Mammary microvascular endothelial cell (primary cell): ENCODE measurements at places on chromosomes 12 and 14. TPM values are rescaled to one million over a fixed set of nuclear protein-coding genes. Genes with fewer than 3 reads are reported as not detected.

Gene TROAP
- 26.0 and 39.2 TPM in 2 replicates for total RNA-seq

Gene HCAR1
- 0.13 and 0.25 TPM in 2 replicates for total RNA-seq

Gene CAPS2
- 0.15 and 0.27 TPM in 2 replicates for total RNA-seq

Gene CMA1
- not detected in 2 replicates for total RNA-seq

Gene RAN
- total RNA-seq, result 503 and 529 TPM in 2 replicates

Gene ALG10B
- total RNA-seq, result 1.8 and 2.5 TPM in 2 replicates

Gene LALBA
- total RNA-seq, result not detected in 2 replicates

Gene FOXA1
- 0.07 and 0.39 TPM in 2 replicates for total RNA-seq

Gene TBC1D30
- total RNA-seq, result 17.5 and 24.4 TPM in 2 replicates

Gene ATP6V1D
- total RNA-seq, result 80.6 and 82.5 TPM in 2 replicates

Gene CCDC175
- not detected in 2 replicates for total RNA-seq

Gene CD163L1
- 1.7 and 4.7 TPM in 2 replicates for total RNA-seq

Gene TEX52
- not detected in 2 replicates for total RNA-seq

Gene ABCC9
- 0.05 and 0.07 TPM in 2 replicates for total RNA-seq

Gene ASB2
- 0.10 TPM in 1 of 2 replicates, not detected in the other for total RNA-seq

Gene KRT83
- not detected in 2 replicates for total RNA-seq

Gene DPF3
- total RNA-seq, result 7.6 and 8.0 TPM in 2 replicates

Gene DCAF5
- 8.7 and 11.3 TPM in 2 replicates for total RNA-seq

Gene PPFIA2
- not detected in 2 replicates for total RNA-seq

Gene TESPA1
- not detected in 2 replicates for total RNA-seq

Gene ALDH1L2
- 3.7 and 9.3 TPM in 2 replicates for total RNA-seq

Gene SOAT2
- not detected in 2 replicates for total RNA-seq

Gene OR6C2
- not detected in 2 replicates for total RNA-seq

Gene ACVRL1
- 373 and 392 TPM in 2 replicates for total RNA-seq

Gene SPX
- not detected in 2 replicates for total RNA-seq

Gene BRAP
- 12.0 and 12.4 TPM in 2 replicates for total RNA-seq

Gene PMCH
- not detected in 2 replicates for total RNA-seq

Gene ASCL1
- not detected in 2 replicates for total RNA-seq

Gene FBLN5
- 0.15 and 1.6 TPM in 2 replicates for total RNA-seq

Gene FERMT2
- 115 and 121 TPM in 2 replicates for total RNA-seq

Gene NGB
- not detected in 2 replicates for total RNA-seq

Gene FAM216A
- 14.5 and 17.0 TPM in 2 replicates for total RNA-seq

Gene KRT78
- total RNA-seq, result not detected in 2 replicates

Gene TUNAR
- not detected in 2 replicates for total RNA-seq

Gene OR6C6
- total RNA-seq, result not detected in 2 replicates

Gene KLRD1
- total RNA-seq, result not detected in 2 replicates

Gene CHFR
- 35.4 and 38.8 TPM in 2 replicates for total RNA-seq

Gene FICD
- 4.7 and 5.6 TPM in 2 replicates for total RNA-seq

Gene BDKRB1
- total RNA-seq, result 0.15 TPM in 1 of 2 replicates, not detected in the other

Gene PRICKLE1
- total RNA-seq, result 9.4 and 11.1 TPM in 2 replicates

Gene C12orf42
- total RNA-seq, result not detected in 2 replicates

Gene PRH2
- total RNA-seq, result not detected in 2 replicates

Gene KCTD10
- 54.8 and 64.8 TPM in 2 replicates for total RNA-seq

Gene DPPA3
- total RNA-seq, result not detected in 2 replicates

Gene LGMN
- total RNA-seq, result 53.2 and 55.3 TPM in 2 replicates

Gene CRACR2A
- total RNA-seq, result 11.6 and 18.3 TPM in 2 replicates

Gene NFE2
- not detected in 2 replicates for total RNA-seq

Gene GALNT6
- 64.8 and 94.2 TPM in 2 replicates for total RNA-seq

Gene TAS2R9
- total RNA-seq, result not detected in 2 replicates

Gene RFC5
- total RNA-seq, result 24.5 and 29.0 TPM in 2 replicates
